ENCODE measurements at places on chromosomes 3 and 15.

DNA sequence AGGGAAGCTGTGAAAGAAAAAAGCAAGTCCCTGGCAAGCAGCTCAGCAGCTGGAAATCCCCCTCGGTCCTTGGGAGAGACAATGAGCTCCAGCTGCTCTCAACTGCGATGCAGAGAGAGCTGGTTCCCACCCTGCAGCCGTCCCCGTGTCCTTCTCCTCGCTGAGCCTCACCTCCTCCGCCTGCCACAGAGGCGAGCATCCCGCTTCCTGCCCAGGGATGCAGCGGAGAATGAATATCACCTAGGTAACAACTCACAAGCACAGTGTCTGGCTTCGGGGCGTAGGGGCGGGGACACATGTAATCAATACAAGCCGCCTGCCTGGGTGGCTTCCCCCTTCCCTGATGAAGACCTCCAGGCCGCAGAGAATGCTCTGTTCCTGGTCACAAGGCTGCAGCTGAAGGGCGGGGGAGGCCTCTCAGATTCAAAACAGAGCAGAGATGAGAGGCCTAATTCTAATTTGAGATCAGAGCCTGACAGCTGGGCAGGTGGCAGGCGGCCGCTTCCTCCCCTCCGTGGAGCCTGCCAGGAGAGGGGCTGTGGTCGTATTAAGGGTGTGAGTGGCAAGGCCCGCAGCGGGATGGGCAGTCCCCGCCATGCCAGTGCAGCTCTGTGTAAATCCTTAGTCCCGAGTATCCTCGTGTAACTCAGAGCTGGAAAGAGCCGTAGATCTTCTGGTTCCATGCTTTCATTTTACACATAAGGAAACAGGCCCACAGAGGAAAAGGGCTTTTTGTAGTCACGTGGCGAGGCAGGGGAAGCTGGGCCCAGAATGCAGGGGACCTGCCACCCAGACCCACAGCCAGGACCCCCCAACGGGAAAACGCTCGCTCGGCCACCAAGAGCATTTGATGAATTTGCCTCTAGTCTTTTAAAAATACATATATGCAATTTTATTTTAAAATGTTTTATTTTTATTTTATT is 24.3 kb downstream of the ZDHHC19 start:
- no peaks in the 10 kb centered on the region for H3K27me3 ChIP-seq
- no peaks in the 10 kb centered on the region for H3K36me3 ChIP-seq

- no peaks in the 10 kb centered on the region for H3K27me3 ChIP-seq
- H3K4me1 ChIP-seq, result no peaks in the 10 kb centered on the region
- H3K27ac ChIP-seq, result no peak overlapping the region
- no peak for DNase-seq
These were observed 333.5 kb upstream of the AZI2 start for GRCh38 chr3:28682121-28682520.

GRCh38 chr15:93071469-93071936 is 17.5 kb downstream of the RGMA start:
- H3K27ac ChIP-seq, result no peak overlapping the region
- H3K36me3 ChIP-seq, result no peaks in the 10 kb centered on the region

DNA sequence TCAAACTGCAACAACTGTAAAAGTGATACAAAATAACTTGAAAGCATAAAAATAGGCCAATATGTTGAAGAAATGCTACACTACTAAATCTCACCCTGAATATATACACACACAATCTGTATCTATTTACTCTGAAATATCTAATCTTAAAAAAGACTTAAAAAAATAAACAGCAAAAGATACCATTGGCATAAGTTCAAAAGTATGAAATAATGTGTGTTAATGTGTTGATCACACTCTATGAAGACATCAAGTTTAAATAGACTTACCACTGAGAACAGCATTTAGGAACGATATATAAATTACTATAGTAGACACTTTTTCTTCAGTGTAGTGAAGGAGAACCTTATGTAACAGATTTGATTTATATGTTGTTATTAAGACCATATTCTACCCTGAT is 14.1 kb upstream of the SATB1 start:
- H3K4me1 ChIP-seq, result peaks cover 51% of the 10 kb centered on the region
- no peaks in the 10 kb centered on the region for H3K36me3 ChIP-seq
- H3K4me3 ChIP-seq, result no peak overlapping the region
- no peak for DNase-seq

DNA sequence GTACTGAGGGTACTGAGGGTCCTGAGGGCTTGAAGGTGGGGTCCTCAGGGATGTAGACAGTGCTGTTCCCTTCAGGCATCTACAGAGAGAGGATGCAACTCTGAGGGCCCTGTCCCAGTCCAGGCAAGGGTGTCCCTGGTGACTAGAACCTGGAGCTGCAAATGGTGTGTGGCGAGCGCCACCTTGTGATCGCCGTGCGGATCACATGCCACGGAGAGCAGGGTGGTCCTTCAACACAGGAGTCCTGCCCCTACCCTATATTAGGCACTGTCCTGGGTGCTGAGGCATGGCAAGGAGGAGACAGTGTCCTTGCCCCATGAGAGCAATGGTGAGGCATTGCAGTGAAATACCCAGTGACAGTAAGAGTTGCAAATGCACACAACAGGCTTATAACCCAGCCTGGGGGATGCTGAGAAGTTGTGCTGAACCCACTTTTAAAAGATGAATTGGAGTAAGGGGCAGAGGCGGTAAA is 23.6 kb downstream of the RHCG start:
- no peaks in the 10 kb centered on the region for H3K4me1 ChIP-seq
- no peak overlapping the region for H3K27ac ChIP-seq
- peak; percentile 83 for DNase-seq
- peaks cover 57% of the 10 kb centered on the region for H3K27me3 ChIP-seq
- no peaks in the 10 kb centered on the region for H3K36me3 ChIP-seq
- no peak overlapping the region for H3K4me3 ChIP-seq

DNA sequence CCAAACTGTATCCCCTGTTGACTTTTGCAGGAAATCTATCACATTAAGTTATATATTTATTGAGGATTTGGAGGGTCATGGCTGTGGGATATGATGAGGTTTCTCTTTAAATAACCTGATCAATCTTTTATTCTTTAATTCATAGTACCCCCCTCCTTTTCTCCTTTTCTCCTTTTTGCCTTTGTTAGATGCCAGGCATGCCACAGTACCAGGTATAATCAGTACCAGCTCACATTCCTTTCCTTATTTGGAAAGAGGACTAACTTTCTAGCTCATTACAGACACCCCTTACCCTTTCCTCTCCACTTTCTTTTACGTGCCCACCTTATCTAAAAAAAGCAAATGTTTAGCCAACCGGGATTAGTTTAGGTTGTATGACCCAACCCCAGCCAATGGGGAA is 326.4 kb upstream of the NAALADL2 start:
- no peaks in the 10 kb centered on the region for H3K36me3 ChIP-seq
- no peaks in the 10 kb centered on the region for H3K27me3 ChIP-seq
- H3K4me1 ChIP-seq, result no peaks in the 10 kb centered on the region
- DNase-seq, result no peak
- no peak overlapping the region for H3K27ac ChIP-seq

DNA sequence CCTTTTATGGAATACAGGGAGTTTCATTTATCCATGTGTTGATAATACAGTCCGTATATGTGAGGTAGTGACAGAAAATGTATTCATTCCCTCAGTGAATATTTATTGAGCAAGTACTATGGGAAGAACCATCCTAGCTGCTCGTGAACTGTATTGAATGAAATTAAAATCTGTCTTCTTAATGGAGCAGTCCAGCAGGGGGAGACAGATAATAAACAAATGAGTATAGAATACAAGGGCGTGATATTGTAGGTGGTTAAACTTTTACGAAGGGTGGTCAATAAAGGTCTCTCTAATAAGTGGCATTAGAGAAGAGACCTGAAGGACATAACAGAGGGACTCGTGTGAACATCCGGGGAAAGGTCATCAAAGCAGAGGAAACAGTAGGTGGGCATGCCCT is 62.7 kb upstream of the OSTN start:
- DNase-seq, result no peak
- no peaks in the 10 kb centered on the region for H3K4me1 ChIP-seq
- H3K27me3 ChIP-seq, result no peaks in the 10 kb centered on the region

- H3K4me3 ChIP-seq, result no peak overlapping the region
- H3K4me1 ChIP-seq, result no peaks in the 10 kb centered on the region
- H3K36me3 ChIP-seq, result no peaks in the 10 kb centered on the region
- no peak for DNase-seq
These were observed 226.1 kb upstream of the UBE2E2 start for GRCh38 chr3:22977042-22977441.

Measured in spleen (tissue), 13 donors.